Small intestine (tissue), 16 donors: ENCODE measurements at places on chromosomes 3 and 15. TPM values are rescaled to one million over a fixed set of nuclear protein-coding genes. Genes with fewer than 3 reads are reported as not detected.

GRCh38 chr3:174051191-174051590 is 653.6 kb downstream of the NLGN1 start:
- DNase-seq, result no peak

DNA sequence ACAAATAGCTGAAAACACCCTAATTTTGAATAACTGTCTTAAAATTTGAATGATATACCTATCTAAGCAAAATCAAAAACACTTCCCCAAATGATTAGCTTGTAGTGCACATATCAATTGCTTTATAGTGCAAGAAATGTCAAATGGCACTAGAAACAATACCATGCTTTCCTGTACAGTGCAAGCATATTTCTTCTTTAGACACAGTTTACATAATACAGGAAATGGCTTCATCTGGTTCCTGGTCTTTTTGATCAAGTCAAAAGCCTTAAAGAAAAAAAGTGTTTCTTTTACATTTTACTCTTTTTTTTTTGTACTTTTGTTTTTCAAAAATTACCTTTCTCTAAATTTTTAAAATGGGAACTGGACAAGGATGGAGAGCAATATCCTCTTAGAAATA is 352.1 kb downstream of the MECOM start:
- DNase-seq, result no peak

DNA sequence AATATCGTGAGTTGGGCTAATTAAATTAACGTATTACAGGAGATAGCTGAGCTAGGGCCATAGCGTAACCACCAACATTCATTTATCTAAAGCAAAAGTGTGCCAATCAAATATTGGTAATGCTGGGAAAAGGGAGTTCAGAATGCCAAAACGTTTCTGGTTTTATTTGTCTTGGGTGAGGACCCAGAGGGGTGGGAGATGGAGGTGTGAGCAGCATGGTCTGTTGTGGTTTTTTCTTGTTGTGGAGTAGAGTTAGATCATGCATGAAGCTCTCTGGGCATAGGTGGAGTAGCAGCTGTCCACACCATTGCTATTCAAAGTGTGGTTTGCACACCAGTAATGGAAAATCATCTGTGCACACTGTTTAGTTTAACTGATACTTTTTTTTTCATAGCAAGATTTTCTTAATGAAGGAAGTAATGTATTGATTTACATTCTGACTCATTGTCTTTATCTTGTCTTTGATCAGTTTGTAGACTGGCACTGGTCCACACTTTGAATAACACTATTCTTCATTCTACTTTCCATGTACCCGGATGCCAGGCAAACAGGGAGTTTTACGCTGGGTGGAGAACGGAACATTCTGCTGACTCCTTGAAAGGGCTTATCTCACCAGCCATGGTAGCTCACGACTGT is 50.8 kb upstream of the CRTC3 start:
- no peak for DNase-seq

DNA sequence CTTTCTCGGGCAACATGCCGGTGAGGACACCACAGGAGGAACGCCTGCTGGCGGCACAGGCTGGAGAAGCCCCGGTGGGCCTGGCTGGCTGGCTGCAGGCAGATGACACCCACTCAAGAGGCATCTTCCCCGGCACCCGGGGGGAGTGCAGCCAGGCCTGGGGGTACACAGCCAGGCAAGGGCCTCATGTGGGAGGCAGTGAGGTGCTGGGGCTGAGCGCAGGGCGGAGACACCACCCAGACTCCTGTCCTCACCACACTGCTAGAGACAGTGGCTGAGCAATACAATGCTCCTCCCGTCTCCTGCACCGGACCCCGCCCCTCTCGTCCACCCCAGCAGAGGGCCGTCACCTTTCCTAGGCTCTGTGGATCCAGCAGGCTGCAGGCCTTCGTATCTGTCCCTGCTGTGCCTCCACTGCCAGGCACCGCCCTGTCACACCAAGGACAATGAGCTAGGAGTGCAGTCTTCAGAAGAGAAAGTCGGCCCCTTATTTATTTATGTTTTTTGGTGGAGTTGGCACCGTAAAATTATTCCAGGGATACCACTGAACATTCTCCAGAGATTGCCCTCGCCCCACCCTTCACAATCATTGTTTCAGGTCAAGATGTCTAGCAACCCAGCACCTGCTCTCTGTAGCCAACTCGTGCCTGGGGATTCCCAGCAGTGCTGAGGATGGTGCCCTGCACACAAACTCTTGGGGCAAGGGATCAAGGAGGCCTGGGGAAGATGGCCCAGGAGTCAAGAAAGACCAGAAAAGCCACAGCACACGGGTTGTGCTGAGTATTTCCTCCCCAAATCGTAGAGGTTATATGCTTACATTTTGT is 129.1 kb downstream of the ATP10A start:
- DNase-seq, result no peak

GRCh38 chr3:16124636-16125035 is 49.8 kb upstream of the GALNT15 start:
- DNase-seq, result no peak

GRCh38 chr15:64894395-64895056 is 17.2 kb upstream of the ANKDD1A start:
- peak; percentile 83 for DNase-seq

DNA sequence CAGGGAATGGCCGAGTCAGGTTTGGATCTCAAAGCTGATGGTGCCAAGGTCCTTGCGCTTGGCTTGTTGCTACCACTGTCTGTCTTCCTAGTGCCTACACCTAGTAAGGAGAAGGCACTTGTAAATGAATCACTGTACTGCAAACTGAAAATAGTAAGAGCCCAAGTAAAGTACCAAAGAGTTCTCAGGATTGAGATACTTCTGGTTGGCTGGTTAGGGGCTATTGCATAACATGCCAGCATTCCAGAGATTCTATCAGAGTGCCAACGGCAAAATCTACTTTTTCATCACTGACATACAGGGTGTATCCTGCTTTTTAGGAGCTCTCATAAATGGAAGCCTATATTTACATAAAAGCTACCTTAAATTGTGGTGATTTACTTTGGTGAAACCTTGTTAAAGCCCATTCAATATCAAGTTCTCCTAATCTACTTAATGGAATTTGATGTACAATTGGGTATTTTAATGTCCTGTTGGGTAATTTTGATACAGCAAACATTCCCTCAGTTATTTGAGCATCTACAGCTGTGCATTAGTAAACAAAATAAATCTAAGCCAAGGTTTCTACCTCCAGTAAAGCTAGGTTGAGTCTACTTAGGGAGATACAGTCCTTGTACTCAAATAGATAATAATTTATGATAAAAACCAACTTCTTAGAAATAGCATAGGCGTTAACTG is 30.7 kb upstream of the CHD2 start:
- no peak for DNase-seq

- DNase-seq, result no peak
Measured at GRCh38 chr15:66865622-66866611, 163.9 kb downstream of the SMAD6 start.

GRCh38 chr3:55648591-55649318 is 161.6 kb upstream of the WNT5A start:
- no peak for DNase-seq

- no peak for DNase-seq
Measured at GRCh38 chr15:89409184-89410038, 74.8 kb upstream of the POLG start.

GRCh38 chr3:47954567-47954966 is 61.6 kb downstream of the MAP4 start:
- no peak for DNase-seq

TBC1D5 gene
- polyA plus RNA-seq, result 6.3 TPM

TEX9 gene
- polyA plus RNA-seq, result 8.9 TPM

DMXL2 gene
- 24.5 TPM for polyA plus RNA-seq

SKOR1 gene
- polyA plus RNA-seq, result 0.45 TPM

BUB1B gene
- 9.5 TPM for polyA plus RNA-seq
